ENCODE measurements at places on chromosomes 5 and 9.

DNA sequence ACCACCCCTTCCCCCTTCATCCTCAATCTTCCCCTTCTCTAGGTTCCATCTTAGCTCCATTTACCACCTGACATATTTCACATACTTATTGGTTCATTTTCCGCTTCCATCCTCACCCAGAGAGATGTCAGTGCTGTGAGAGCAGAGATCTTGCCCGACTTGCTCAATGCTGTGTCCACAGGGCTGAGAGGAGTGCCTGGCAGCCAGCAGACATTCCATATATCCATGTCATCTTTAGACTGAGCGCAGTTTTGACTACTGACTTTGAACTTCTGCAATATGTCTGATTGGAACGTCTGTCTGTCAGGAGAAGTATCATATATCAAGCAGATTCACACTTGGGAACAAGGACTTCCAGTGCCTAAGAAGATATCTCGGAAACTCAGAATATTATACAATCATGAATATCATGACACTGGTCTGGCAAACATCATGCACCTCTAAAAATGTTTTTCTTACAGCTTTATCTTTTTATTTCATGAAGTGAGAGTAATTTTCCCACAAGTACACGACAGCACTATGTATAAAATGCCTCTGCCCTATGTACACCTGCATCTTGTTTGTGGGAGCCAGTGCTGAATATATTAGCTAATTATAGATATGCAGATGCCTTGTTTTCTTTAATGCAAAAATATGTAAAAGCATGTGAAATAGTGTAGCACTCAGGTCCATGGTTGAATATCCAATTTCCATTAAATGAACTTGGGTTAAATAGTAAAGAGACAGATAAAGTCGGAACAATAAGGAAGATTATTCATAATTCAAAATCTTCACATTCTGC, 454.0 kb upstream of the DAP start:
- DNase-seq: no peak

GRCh38 chr9:93207326-93207814, 23.4 kb downstream of the WNK2 start:
- DNase-seq: no peak

- no peak for DNase-seq
Measured at GRCh38 chr9:4499917-4500316, 9.6 kb downstream of the SLC1A1 start.

GRCh38 chr5:143850050-143850683, 38.2 kb downstream of the HMHB1 start:
- DNase-seq: no peak

- no peak for DNase-seq
Measured at GRCh38 chr9:105264380-105264779, 19.9 kb downstream of the SLC44A1 start.

- DNase-seq: no peak
Measured at GRCh38 chr9:122031776-122032175, 61.3 kb downstream of the TTLL11 start.

GRCh38 chr9:121237916-121238315, 30.0 kb upstream of the GSN start:
- DNase-seq: no peak
